ENCODE measurements at places on chromosomes 4 and X.

- no peak for DNase-seq
Observed at GRCh38 chr4:55078987-55079386, 46.4 kb downstream of the KDR start.

GRCh38 chr4:126291886-126292285 lies 977.1 kb downstream of the FAT4 start:
- DNase-seq = no peak

GRCh38 chr4:151887031-151887815 lies 126.4 kb upstream of the GATB start:
- DNase-seq = no peak

- DNase-seq = no peak
Observed at GRCh38 chr4:22668702-22669101, 24.0 kb upstream of the GBA3 start.

DNA sequence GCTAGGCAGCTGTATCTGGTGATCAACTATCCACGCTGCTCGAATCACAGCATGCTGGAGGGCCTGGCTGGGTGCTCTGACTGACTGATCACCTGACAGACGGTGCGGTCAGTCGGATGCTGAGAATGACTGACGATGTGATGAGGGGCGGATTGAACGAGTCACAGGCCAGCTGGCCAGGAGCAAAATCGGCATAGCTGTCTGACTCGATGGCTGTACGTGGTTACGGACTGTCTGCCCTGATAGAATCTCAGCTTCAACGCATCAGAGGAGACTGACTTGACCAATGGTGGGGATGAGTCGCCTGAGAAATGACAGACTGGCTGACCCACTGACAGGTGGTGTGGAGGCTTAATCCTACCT lies 1.0 kb upstream of the SUV39H1 start:
- no peak for DNase-seq

DNA sequence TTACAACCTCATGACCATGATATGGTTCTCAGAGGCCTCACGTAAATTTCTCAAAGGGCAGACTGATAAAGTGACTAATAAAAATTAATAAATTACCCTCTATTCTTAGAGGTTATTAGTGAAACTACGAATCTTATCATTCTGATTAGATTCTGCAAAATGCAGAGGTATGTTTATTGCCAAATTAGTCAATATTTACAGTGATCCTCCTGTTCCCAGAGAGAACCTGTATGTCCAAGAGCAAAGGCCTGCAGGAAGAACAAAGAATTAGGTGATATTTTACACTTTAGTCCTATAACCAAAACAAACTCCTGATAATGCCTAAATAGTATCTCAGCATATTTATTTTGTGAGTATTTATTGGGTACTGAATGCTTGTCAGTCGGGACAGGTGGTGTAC lies 58.1 kb downstream of the FAM13A start:
- no peak for DNase-seq

DNA sequence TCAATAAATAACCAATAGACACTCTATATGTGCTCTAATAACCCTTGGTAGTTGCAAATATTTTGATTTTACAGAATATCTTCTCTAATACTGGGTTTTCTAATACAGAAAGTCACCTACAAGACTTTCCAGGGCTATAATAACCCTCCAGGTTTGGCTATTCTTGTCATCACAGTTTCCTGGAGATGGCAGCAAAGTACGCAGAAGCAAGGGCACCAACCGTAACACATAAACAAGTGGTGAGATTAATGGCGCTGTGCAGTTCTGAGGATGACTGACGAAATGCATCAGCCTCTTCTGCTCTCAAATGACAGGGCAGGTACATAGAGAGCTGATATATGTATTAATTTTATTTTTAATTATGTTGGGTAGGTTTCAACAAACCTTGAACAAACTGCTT lies 122.4 kb downstream of the C4orf33 start:
- no peak for DNase-seq

DNA sequence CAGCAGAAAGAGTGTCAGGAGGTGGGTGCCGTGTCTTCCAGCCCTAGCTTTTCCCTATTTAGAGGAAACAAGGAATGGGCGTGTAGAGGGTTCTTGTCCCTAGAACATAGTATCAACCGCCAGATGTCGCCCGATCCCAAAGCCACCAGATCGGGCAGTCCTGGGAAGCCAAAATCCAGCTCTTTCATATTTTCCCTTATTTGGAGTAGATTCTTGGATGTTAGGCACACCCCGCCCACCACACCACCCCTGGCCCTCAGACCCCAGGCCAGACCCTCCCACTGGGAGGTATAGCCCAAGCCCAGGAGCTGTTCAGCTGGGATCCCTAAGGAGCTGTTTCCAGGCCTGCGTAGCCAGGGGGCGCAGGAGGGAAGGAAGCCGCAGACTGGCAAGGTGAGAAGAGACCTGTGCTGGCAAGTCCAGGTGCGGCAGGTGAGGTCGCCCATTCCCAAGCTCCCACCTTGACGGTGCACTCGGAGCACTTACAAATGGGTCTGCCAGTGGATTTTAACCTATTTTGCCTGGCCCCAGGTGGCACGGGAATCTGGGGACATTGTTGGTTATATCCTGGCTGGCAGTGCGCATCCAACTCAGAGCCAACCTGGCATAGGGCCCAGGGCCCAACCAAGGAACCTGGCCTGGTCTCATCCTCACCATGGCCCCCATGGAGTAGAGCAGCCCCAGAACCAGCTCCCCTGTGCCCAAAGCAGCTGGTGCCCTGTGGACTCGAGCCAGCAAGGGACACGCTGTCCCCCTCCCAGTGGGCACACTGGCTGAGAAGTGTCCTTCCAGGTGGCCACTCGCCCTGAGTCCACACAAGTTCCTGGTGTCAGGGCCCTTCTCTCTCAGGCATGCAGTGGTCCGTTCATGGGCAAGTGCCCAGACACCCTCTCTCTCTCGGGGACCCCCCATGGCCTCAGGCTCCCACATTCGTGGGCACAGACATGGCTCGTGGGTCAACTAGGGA lies 811 bp downstream of the FLNA start:
- DNase-seq = no peak

GRCh38 chr4:10670321-10670720 lies 14.2 kb downstream of the CLNK start:
- DNase-seq = no peak

DNA sequence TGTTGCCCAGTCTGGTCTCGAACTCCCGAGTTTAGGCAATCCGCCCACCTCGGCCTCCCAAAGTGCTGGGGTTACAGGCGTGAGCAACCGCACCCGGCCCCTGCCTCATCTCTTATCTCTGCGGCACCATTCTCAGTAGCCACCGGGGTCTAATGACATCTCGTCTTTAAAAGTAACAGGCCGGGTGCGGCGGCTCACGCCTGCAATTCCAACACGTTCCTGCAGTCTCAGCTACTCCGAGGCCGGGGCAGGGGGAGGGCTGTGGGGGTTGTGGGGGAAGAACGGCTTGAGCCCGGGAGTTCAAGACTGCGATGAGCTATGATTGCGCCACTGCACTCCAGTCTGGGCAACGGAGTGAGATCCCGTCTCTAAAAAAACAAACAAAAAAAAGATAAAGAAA lies 28.8 kb downstream of the ING2 start:
- DNase-seq = no peak

- no peak for DNase-seq
Observed at GRCh38 chrX:139823806-139824205, 109.0 kb downstream of the ATP11C start.

DNA sequence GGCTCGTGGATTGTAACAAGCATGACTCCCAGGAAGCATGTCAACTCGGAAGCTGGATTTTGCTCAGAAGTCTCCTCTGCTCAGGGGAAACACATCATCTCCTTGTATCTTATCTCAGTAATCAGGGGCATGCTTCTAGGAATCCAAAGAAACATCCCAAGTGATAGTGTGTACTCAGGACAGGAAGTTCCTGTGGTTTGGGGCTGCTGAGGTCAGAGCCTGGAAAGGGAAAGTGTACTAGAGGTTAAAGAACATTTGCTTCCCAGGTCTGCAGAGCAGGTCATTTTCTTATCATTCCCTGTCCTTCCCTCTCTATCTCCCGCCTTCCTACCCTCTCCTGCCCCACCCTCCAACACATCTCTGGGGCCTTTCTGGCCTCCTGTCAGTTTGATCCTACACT lies 38.8 kb downstream of the SLC34A2 start:
- no peak for DNase-seq

DNA sequence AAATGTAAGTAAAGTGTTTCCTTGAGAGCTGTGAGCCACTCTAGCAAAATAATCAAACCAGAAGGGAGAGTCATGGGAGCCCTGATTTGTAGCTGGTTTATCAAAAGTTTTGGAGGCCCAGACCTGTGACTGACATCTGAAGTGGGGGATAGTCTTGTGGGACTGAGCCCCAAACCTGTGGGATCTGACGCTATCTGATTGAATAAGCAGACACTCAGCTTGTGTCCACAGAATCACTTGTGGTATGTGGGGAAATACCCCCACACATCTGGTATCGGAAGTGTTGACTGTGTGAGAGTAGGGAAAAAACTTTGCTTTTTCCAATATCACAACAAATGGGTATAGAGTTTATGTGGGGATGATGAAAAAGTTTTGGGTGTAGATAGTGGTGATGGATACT lies 35.4 kb downstream of the FUNDC1 start:
- DNase-seq = peak; percentile 2

DNA sequence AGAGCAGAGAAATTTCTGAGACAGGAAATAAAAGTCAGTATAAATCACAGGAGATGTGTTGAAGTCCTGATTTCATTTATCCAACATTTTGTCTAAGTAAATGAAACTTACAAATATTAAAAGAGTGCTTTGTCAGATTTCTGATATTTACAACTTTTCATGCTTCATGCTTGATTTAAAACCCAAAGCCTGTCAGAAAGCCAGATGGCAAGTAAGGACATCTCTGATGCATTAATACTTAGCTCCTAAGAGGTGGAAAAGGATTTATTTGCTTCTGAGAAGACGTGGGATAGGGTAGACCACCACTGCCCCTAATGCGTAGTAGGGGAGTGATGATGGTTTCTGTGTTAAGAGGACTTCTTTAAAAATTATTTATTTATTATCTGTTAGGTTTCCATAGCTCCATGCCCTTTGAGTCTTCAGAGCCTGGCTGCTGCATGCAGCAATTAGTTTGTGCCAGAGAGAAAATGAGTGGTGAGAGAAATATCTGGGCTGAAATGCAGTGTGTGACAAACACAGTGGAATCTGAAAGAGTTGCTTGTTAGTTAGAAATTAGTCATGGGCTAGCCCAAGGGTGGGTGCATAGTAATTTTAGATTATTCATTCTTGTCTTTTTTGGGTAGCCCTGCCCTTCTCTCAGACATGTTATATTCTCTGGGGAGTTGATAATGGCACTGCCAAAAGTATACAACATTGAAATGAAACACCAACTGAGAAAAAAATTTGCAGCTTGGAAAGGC lies 333.8 kb downstream of the C4orf33 start:
- no peak for DNase-seq

GRCh38 chr4:150680651-150681050 lies 98.7 kb downstream of the MAB21L2 start:
- DNase-seq = no peak

DNA sequence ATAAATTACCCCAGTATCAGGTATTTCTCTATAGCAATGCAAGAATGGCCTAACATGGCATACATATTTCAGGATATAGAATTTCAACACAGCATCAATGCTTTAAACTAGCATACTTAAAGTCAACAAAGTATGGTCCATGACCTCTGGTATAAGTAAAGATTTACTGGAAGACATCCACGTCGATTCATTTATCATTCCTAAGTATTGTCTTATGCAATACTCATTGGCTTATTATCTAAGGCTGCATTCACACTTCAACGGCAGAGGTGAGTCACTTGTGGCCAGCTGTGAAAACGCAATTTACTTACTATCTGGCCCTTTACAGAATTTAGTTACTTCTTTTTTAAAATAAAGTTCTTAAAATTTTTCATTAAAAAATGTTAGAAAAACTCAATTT lies 42.6 kb downstream of the ADGRA3 start:
- no peak for DNase-seq

- no peak for DNase-seq
Observed at GRCh38 chr4:92421920-92422319, 118.2 kb downstream of the GRID2 start.

GRCh38 chr4:85968945-85969819 lies 390.7 kb downstream of the MAPK10 start:
- no peak for DNase-seq

- DNase-seq = no peak
Observed at GRCh38 chr4:185718578-185719499, 93.2 kb downstream of the SORBS2 start.

GRCh38 chr4:20284990-20285389 lies 33.3 kb downstream of the SLIT2 start:
- no peak for DNase-seq

GRCh38 chr4:42331914-42332368 lies 65.3 kb upstream of the SHISA3 start:
- DNase-seq = no peak

GRCh38 chr4:130071746-130072145 lies 975.8 kb downstream of the C4orf33 start:
- no peak for DNase-seq

DNA sequence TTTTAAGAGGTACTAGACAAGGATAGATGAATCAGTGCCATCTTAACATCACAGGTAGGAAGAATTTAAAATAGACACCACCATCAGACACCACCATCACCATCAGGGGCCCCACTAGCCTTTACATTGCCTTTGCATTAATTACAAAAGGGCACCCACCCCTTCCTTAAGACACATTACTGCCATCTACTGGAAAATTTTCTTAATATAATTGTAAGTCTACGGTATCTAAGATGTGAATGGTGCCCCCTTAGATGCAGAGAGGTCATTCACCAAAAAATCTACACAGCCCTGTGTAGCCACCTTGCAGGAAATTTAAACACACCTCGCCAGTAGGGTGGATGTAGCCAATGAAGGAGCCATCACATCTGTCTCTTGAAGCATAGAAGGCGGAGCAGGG lies 184.1 kb downstream of the MID1IP1 start:
- DNase-seq = no peak

DNA sequence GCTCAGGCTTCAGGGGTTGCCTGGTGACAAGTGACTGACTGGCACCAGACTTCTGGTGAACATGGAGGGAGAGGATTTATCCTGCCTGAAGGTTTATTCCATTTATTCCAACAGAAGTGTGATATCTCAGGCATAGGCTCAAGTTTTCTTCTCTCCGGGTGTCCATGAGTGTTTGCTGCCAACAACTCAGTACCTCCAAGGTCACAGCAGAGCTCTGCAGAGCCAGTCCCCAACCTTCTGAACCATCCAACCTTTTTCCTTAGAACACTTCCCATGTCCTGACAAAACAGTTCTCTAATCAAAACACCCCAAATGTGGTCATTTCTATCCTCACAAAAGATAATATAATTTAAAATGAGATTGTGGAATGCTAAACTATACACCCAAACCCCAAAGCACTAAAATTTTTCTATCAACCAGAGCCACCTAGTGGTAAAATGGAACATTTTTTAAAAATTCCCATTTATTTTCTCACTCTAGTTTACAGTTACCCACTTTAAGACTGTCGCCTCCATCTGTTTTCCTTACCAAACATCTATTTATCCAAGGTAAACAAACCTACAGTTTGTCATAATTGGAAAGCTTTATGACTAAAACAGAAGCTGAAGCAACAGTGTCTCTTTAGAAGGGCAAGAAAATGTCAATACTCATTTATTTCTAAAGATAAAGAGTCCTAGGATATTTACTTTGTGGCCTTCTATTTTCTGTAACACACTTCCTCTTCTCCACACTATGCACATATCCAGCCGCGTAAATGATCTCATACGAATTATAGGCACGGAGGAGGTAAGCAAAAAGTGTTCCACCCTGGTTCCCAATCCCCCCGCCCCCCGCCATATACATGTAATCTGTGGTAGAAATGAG lies 39.5 kb downstream of the TMEM154 start:
- no peak for DNase-seq

Data from T-helper 1 cell (primary cell).